ENCODE measurements at places on chromosomes 11 and 22. TPM values are rescaled to one million over a fixed set of nuclear protein-coding genes. Genes with fewer than 3 reads are reported as not detected.

DNA sequence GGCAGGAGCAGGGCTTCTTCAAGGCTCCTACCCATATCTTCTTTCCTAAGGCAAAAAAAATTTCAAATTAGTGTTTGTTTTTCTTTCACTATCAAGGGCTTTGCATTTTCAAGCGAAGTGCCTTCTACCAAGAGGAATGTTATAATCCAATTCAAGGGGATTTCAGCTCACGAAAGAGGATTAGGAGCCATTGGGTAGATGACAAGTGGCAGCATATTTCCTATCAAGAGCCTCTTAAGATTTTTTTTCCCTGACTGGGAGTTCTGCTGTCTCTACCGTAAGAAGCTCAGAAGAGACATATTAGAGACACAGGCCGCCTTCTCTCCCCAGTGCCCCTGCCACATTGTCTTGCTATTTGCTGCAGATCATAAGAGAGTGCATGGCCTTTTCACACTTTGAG is 55.9 kb upstream of the BMAL1 start:
- no peak for DNase-seq

GRCh38 chr22:41787331-41787730 is 13.1 kb upstream of the CCDC134 start:
- DNase-seq = no peak

The C11orf91 gene
- 0.87 TPM for total RNA-seq

GRCh38 chr22:24037851-24038765 is 27.0 kb downstream of the CABIN1 start:
- no peak for DNase-seq

DNA sequence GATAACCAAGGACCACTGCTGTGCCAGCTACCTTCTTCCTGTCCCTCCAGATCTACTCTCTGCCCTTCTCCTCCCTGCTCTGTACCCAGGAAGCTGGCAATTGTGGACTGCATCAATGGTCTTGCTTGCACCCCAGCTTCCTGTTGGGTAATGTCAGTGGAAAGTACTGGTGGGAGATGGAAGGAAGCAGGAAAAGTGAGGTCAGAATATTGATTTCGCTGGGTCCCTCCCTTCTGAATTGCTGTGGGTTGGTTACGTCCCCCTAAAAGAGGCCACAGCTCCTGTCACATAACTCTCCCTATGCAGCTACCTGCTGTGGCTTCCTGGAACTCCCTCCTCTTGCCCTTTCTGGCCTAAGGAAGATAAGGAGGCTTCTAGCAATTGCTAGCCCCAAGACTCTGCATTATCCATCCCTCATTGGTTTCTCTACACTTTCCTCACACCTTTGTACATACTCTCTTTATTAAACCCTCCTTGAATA is 81.2 kb downstream of the RASSF10 start:
- no peak for DNase-seq

The ZBTB3 gene
- total RNA-seq = 8.7 TPM

- peak; percentile 67 for DNase-seq
Measured at GRCh38 chr22:21102659-21103267, 57.0 kb downstream of the LRRC74B start.

The HIKESHI gene
- total RNA-seq = 39.8 TPM

The C11orf97 gene
- total RNA-seq = not detected

The FXYD6 gene
- total RNA-seq = 11.5 TPM

GRCh38 chr22:49512487-49513165 is 315.0 kb downstream of the BRD1 start:
- no peak for DNase-seq

DNA sequence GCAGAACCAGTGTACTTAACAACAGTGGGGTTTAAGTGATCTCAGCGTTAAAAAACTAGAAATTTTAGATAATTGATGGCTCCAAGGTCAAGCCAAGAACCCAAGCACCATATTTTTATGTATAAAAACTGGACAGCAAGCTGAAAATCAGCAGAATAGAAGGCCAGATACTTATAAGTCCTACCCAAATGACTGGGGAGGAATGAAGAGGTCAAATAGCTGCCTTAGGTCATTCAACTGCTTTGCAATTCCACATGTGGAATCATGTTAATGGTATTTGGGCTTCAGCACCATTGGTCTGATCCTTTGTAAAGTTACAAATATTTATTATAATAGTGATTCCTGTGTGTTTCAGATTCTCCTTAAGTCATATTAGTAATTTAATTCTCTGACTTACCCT is 108.4 kb downstream of the FAT3 start:
- DNase-seq = no peak
